ENCODE measurements at places on chromosomes 5 and 9. TPM values are rescaled to one million over a fixed set of nuclear protein-coding genes. Genes with fewer than 3 reads are reported as not detected.

Gene SOWAHA
- 0.06 TPM for polyA plus RNA-seq

Gene PLPP7
- polyA plus RNA-seq: not detected

Gene TCF7
- 102 TPM for polyA plus RNA-seq

Gene SPTAN1
- 14.0 TPM for polyA plus RNA-seq

Gene CENPK
- 6.7 TPM for polyA plus RNA-seq

Gene MZB1
- polyA plus RNA-seq: 8.2 TPM
